ENCODE measurements at places on chromosomes 7 and 10.

GRCh38 chr10:3542185-3542611 lies 242.8 kb downstream of the KLF6 start:
- peak; percentile 23 for DNase-seq

DNA sequence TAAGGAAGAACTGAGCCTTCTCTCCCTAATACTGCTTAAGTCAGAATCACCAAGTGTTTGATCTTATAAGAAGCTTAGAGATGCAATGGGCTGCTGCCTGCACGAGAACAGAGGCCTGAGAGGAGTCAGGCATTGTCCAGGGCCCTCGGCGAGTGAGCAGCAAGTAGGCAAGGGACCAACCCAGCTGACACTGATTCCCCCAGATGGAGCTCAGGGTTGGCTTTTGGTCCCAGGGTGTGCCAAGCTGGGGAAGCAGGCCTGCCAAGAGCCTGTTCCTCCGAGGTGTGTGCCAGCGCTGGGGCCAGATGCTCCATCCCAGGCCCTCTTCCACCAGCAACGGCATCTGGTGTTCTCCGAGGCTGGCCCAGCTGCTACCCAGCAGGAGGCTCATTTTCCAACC lies 222.0 kb upstream of the ZMIZ1 start:
- DNase-seq, result no peak

DNA sequence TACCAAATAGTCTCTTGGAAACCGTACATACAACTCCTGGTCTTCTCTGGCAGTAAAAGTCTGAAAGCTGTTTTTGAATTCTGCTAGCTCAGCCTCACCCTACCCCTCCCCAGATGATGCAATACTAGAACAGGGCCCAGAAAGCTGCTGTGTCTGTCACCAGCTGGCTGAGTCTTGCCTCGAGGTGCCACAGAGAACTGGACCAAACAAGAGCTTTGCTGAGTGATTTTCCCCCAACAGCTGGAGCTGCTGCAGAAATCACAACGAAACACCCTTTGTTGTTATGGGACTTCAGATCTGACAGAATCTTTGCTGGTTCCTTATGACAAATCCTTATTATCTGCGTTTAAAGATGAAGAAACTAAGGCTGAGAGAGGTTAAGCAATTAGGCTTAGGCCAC lies 134.1 kb downstream of the SPAG6 start:
- no peak for DNase-seq

DNA sequence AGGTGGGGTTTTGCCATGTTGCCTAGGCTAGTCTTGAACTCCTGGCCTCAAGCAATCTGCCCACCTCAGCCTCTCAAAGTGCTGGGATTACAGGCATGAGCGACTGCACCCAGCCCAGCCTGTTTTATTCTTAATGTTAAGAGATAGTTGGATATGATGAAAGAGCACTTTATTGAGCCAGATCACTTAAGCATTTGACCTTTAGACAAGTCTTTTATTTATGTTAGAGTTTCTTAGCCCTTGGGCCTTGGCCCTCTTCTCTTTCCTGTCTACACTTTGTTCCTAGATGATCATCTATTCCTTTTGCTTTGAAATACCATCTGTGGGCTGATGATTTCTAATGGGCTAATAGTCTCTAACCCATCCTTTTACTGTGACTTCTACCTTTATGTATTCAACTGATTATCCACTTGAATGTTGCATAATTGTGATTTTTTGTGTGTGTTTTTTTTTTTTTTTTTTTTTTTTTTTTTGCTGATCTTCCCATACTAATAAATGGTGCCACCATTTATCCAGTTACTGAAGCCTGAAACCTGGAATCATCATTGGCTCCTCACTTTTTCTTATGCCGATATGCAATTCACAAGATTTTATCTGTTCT lies 34.8 kb downstream of the BTRC start:
- DNase-seq, result no peak

DNA sequence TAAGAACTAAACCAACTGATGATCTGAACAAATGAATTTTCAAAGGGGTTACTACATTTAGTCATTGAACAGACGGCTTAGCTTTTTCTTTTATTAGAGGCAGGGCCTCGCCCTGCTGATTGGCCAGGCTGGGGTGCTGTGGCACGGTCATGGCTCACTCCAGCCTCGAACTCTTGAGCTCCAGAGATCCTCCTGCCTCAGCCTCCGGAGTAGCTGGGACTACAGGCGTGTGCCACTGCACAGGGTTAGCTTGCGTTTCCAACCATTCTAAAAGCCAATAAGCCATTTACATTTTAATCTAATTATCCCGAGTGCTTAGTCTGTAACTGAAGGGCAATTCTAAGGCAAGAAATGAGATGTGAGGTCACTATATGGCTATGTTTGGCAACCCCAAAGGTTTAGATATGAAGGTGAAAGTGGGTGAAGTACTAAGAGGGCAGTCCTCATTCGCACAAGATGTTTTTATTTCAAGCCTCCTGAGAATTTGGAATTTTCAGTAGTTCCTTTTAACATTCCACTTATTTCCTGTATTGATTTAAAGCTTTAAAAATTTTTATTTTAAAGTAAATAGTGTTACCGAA lies 1.6 kb upstream of the CDK13 start:
- no peak for DNase-seq

DNA sequence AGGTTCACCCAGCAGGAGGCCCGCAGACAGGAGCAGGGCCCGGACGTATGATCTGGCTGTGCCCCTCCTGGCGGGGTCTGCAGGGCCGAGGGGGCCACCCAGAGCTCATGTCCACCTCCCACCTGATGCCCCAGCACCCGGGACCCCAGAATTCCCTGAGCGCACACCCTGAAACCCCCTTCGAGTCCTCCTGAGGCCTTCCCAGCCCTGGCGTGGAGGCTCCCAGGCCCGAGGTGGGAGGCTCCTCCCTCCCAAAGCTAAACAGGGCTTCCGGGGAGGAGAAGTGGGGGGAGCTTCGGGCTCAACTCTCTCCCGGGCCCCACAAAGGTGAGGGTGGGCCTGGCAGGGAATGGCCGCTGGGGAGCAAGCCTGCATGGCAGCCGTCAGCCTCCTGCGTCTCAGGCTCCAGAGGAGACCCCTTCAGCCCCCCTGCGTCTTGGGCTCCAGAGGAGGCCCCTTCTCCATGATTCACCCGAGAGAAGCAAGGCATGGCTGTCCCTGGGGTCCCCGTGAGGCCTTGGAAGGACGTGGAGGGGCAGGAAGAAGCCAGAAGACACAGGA lies 30.2 kb downstream of the MICALL2 start:
- no peak for DNase-seq

DNA sequence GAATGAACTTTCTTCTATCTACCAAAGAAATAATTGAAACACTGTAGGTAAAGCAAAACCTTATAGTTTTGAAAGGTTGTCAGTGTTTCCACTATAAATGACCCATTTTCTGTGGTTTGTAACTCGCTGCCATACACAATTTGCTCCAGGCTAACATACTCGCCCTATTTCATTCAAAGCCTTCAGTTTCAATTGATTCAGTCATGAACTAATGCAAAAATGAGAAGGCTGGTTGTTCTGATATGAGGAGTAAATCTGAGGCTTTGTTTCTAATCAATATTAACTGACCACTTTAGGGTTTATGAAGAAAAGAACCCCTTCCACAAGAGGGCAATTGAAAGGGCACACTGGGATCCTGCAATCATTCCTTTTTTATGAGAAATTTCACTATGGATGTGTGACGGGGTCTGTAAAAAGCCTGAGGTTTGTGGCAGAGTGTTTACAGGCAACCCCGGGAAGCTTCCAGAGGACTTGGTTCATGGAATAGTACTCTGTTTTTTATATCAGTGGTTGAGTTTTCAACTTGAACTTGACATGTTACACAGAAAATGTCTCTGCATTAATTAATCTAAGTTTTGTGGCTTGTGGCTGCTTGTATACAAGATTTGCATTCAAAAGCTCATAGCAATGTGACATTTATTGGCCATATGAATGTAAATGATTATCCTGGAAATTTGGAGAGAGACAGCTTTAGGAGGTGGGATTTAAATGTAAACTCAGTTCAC lies 133.2 kb downstream of the NRP1 start:
- DNase-seq, result no peak

DNA sequence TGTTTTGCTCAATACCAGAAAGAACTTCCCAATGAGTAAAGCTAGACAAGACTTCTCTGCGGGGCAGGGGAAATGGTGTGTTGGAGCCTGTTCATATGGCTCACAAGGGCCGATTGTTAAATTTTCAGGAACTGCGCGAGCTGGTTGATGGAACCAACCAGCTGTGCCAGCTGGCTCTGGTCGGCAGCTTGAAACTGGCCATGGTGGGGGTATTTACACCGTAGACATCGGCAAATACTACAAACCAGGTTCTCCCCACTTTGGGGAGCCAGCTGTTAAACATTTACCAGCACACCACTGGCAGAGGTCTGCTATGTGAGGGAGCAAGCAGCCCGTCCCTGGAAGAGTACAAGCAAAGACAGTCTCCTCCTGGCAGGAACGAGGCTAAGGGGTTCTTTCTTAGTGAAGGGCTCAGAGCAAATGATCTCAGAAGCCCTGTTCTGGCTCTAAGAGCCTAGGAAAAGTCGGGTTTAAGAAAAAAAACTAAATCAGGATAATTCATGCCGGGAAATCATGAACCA lies 8.8 kb upstream of the ZMIZ1 start:
- DNase-seq, result no peak

- DNase-seq, result no peak
Observed at GRCh38 chr7:93530701-93531100, 43.8 kb downstream of the CALCR start.

GRCh38 chr10:17200001-17200911 lies 1.2 kb downstream of the TRDMT1 start:
- peak; percentile 75 for DNase-seq

DNA sequence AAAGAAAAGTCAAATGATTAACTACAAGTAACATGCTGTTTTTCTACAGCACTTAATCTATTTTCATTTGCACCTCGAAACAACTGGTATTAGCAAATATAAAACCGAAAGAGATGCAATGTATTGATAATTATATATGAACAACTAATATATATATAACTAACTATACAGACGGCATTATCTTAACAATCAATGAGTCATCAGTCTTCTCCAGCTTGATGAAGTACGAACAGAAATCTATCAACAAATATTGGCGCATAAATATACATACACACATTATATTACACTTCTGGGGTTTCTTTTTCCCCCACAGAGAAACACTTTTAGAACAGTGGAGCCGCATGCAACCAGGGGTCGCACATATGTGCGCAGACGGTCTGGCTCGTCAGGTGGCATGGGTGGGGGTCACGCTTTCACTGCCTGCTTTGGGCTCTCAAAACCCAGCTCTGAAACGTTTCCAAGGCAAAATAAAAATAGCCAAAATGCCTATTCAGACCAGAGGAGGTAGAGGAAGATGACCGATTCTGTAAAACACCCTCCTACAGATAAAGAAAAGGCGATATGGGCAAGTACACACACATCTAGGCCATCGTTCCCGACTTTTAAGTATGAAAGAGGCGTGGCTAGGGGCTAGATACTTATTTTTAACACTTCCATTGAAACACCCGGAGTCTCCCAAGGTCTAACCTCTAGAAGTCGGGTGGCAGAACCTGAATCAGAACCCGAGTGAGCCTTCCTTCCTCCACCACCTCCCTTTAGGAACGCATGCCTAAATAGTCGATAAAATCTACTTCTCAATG lies 1.7 kb downstream of the ARHGAP12 start:
- DNase-seq, result no peak

DNA sequence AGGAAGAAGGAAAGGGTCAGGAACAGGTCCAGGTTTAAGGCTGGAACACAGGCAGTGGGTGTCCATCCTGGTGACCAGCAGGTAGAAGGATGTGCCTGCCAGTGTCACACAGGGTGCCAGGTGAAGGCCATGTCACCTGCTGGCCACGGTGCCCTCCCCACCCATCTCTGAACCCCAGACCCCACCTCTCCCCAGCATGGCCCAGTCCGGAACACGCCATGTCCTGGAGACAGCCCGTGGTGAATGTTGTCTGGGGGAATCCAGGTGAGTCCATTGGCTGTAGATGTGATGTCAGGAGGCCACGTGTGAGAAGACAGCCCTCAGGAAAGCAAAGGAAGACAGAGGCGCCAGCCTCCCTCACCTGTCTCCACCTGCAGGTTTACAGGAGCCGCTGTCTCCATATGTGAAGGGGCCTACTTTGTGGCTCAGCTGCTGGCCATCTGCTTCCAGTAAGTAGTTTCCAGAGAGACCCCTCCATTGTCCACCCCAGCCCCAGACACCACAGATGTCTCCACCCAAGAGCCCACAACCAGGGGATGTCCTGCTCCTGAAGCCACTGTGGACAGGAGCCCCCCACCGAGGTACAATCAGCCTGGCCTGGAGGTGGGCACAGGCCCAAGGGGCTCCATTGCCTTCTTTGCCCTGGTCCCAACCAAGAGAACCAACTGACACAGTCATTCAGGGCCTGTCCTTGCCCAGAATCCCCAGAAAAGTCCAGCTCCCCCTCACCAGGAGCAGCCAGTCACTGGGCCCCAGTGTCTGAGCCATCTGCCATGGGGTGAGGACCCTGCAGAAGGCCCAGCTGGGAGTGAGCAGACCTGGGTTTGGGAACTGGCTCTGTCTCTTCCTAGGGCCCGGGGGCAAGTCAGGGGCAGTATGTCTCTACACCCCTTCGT lies 20.7 kb downstream of the TMEM72 start:
- DNase-seq, result no peak

- DNase-seq, result no peak
Observed at GRCh38 chr10:106537866-106538265, 626.6 kb downstream of the SORCS1 start.

GRCh38 chr10:49080071-49080470 lies 35.3 kb downstream of the VSTM4 start:
- DNase-seq, result no peak

DNA sequence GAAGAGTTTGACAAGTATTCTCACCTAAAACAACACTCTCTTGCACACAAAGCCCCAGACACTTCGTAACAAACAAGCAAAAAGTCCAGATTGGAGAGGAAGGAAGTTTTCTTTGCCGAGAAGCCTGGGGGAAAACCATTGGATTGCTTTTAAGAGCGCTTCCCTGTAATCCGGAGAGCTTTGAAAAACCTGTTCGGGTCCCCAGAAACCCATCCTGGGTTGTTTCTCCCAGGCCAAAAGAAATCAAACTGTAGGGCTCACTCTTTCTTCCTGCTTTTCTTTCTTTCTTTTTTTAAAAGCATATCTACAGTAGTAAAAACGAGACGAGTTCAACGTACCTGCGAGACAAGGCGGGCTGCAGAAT lies 655 bp downstream of the SP8 start:
- DNase-seq, result no peak

DNA sequence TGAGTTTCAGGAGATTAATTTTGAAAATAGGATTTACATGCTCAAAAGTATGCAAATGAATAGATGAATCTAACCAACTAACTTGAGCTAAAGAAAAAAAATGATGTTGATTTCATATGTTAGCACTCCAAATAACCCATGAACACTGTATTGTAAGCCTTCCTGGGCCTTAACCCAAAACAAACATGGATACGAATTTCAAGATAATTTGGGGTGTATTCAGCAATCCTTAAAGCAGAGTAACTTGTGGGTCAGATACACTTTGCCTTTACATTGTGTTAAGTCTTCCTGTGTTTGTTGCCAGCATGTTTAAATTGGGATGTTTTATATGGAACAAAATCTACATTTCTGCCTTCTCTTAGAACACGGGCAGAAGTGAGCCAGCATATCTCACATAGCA lies 124.2 kb upstream of the WDR11 start:
- no peak for DNase-seq

GRCh38 chr10:2984682-2985081 lies 82.7 kb upstream of the PFKP start:
- DNase-seq, result no peak

Data from kidney glomerular epithelial cell (primary cell).